ENCODE measurements at places on chromosomes 5 and 9. TPM values are rescaled to one million over a fixed set of nuclear protein-coding genes. Genes with fewer than 3 reads are reported as not detected.
A peak's percentile ranks its signal among the peaks of the same experiment; 100 is the strongest.

- H3K4me3 ChIP-seq: no peak overlapping the region
- H3K36me3 ChIP-seq: peaks cover 26% of the 10 kb centered on the region
- DNase-seq: no peak
- no peaks in the 10 kb centered on the region for H3K27me3 ChIP-seq
- no peak overlapping the region for H3K27ac ChIP-seq
Observed at GRCh38 chr9:114050226-114050568, 27.9 kb downstream of the AMBP start.

DNA sequence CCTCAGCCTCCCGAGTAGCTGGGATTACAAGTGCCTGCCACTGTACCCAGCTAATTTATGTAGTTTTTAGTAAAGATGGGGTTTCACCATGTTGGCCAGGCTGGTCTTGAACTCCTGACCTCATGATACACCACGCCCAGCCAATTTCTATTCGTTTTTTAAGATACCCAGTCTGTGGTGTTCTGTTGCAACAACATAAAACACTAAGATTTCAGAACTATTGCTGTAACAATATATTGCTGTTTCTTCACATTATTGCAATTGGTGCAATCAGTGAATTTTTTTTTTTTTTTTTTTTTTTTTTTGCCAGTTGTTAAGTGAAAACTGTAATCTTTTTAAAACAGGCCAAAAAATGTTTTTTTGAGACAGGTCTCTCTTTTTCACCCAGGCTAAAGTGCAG is 9.9 kb downstream of the SRP19 start:
- no peak overlapping the region for H3K4me3 ChIP-seq
- H3K4me1 ChIP-seq: no peaks in the 10 kb centered on the region
- H3K36me3 ChIP-seq: peaks cover 54% of the 10 kb centered on the region

GRCh38 chr9:108331596-108331995 is 524.2 kb downstream of the ACTL7B start:
- H3K36me3 ChIP-seq: no peaks in the 10 kb centered on the region
- no peaks in the 10 kb centered on the region for H3K4me1 ChIP-seq
- DNase-seq: no peak

- no peaks in the 10 kb centered on the region for H3K27me3 ChIP-seq
- no peak overlapping the region for H3K27ac ChIP-seq
- H3K36me3 ChIP-seq: no peaks in the 10 kb centered on the region
- H3K4me3 ChIP-seq: no peak overlapping the region
- H3K4me1 ChIP-seq: no peaks in the 10 kb centered on the region
Observed at GRCh38 chr5:78992146-78992545, 7.0 kb upstream of the ARSB start.

DNA sequence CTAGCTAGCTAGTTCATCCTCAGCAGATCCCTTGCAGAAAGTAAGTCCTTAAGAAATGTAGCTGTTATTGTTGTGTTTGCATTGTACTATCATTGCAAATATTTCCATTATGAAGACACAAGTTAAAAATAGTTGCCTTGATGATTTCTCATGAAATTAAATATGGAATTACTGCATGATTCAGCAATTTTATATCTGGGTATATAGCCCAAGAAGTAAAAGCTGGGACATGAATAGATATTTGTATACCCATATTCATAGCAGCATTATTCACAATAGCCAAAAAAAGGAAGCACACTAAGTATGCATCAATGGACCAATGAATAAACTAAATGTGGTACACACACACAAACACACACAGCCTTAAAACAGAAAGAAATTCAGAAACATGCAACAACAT is 6.8 kb downstream of the IFNB1 start:
- H3K27me3 ChIP-seq: peaks cover 6% of the 10 kb centered on the region
- peaks cover 8% of the 10 kb centered on the region for H3K4me1 ChIP-seq
- no peak for DNase-seq
- no peaks in the 10 kb centered on the region for H3K36me3 ChIP-seq
- no peak overlapping the region for H3K27ac ChIP-seq
- no peak overlapping the region for H3K4me3 ChIP-seq

DNA sequence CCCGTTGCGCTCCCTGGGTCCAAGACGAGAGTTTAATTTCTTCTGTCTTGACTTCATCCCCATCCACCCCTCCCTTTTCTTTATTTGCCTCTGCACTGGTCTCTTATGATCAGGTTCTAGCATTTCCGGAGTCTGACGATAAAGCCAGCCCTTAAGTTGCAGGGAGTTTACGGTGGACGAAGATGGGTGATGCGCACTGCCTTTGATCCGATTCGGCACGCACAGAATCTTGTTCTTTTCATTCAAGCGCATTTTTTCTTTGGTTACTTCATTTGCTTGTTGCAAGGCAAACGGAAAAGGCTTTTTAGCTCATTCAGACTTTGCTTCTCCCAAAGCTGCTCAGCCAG is 488 bp upstream of the MCTP1 start:
- no peak for DNase-seq
- no peaks in the 10 kb centered on the region for H3K36me3 ChIP-seq
- peak overlapping the region; percentile 67 for H3K4me3 ChIP-seq
- H3K27ac ChIP-seq: no peak overlapping the region

GRCh38 chr5:89930591-89931392 is 478.8 kb downstream of the CETN3 start:
- no peaks in the 10 kb centered on the region for H3K27me3 ChIP-seq
- H3K4me3 ChIP-seq: no peak overlapping the region
- no peaks in the 10 kb centered on the region for H3K36me3 ChIP-seq
- no peak for DNase-seq
- H3K27ac ChIP-seq: no peak overlapping the region

DNA sequence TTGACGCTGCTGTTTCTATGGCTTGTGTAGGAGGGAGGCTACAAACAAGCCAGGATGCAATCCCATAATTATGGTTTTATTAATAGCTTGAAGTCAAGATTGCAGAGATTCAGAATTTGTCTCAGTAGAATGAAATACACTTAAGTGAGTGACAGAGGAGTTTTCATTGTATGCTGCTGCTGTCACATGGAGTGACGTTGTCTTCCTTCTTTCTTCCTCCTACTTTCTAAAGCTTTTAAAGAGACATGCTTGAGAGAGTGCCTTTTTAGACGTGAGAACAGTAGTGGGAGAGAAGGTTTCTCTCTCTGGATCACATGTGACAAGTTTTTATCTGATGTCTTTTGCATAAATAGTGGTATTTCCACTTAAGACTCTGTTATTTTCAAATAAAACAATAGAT is 48.9 kb downstream of the MACIR start:
- no peaks in the 10 kb centered on the region for H3K36me3 ChIP-seq
- H3K4me3 ChIP-seq: no peak overlapping the region
- DNase-seq: no peak

- H3K36me3 ChIP-seq: peaks cover 4% of the 10 kb centered on the region
- no peaks in the 10 kb centered on the region for H3K27me3 ChIP-seq
- H3K4me1 ChIP-seq: no peaks in the 10 kb centered on the region
- no peak overlapping the region for H3K27ac ChIP-seq
- H3K4me3 ChIP-seq: no peak overlapping the region
Observed at GRCh38 chr9:114426046-114426948, 38.5 kb upstream of the AKNA start.

GRCh38 chr5:154238776-154239481 is 48.4 kb downstream of the GALNT10 start:
- no peak overlapping the region for H3K4me3 ChIP-seq

DNA sequence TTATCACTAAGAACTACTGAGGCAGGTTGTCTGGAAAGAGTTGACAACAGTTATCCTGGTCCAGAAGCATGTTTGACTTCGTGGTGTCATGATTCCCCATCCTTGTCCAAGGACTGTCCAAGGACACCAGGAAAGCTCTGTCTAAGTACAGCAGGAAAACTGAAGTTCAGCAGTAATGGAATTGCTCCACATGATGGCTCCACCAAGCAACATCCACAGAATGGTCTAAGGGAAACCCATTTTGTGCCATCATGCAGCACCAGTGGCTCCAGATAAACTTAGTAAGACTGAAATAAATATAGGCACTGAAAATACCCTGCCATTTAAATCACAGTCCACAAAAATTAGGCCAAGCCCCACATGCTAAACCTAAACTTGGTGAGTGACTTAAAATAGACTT is 192.8 kb downstream of the CDH18 start:
- DNase-seq: no peak
- no peaks in the 10 kb centered on the region for H3K27me3 ChIP-seq
- no peaks in the 10 kb centered on the region for H3K4me1 ChIP-seq
- no peak overlapping the region for H3K4me3 ChIP-seq
- no peak overlapping the region for H3K27ac ChIP-seq
- H3K36me3 ChIP-seq: no peaks in the 10 kb centered on the region

DNA sequence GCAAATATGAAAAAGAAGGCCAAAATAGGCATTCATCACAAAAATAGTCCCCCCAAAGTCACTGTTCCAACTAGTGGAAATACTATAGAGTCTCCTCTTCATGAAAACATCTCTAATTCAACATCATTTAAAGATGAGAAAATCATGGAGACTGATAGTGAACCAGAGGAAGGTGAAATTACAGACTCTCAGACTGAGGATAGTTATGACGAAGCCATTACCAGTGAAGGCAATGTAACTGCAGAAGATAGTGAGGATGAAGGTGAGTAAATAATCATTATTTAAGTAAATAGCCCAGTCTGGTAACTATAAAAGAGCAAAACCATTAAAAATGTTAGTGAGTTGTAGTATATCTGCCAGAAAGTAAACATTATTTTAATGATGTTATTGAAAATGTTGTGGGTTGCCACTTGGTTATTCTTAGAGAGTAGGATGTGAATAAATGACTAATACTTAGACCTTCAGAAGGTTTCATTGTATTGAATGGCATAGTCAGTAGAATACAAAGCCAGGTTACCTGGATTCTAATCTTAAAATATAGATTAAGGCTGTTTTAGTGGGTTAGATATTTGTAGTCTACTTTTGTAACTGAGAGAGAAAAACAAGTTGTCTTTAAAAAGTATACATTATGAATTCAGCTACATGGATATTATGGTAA is 16.3 kb downstream of the AGGF1 start:
- no peaks in the 10 kb centered on the region for H3K4me1 ChIP-seq
- H3K27ac ChIP-seq: no peak overlapping the region
- peaks cover 65% of the 10 kb centered on the region for H3K36me3 ChIP-seq
- H3K4me3 ChIP-seq: no peak overlapping the region
- DNase-seq: no peak
- no peaks in the 10 kb centered on the region for H3K27me3 ChIP-seq

DNA sequence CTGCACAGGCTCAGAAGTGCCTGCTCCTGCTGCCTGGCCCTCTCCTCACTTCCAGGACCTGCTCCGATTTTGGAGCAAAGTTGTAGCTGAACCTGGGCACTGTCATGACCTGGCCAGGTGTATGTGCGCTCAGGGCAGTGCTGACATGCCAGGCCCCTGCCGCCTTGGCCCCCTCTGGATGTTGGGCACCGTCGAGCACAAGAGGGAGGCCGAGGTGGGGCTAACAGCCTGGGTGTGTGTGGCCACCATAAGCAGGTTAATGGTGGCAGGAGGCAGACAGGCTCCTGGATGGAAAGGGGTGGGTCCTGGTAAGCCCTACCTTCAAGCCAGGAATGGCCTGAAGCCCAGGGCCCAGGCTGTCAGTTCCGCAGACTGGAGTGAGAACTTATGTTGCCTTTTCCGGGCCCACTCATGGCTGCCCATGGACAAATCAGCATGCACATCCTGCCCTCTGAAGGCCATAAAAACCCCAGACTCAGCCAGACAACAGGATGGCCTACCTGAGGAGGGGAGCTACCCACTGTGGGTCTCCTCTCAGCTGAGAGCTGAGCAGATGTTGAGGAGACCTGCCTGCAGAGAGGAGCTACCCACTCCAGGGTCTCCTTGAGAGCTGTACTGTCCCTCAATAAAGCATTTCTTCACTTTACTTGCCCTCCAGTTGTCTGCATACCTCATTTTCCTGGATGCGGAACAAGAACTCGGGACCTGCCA is 66.2 kb downstream of the NACC2 start:
- H3K36me3 ChIP-seq: peaks cover 8% of the 10 kb centered on the region
- no peak overlapping the region for H3K27ac ChIP-seq
- no peak for DNase-seq
- H3K4me1 ChIP-seq: peaks cover 16% of the 10 kb centered on the region
- no peaks in the 10 kb centered on the region for H3K27me3 ChIP-seq

DNA sequence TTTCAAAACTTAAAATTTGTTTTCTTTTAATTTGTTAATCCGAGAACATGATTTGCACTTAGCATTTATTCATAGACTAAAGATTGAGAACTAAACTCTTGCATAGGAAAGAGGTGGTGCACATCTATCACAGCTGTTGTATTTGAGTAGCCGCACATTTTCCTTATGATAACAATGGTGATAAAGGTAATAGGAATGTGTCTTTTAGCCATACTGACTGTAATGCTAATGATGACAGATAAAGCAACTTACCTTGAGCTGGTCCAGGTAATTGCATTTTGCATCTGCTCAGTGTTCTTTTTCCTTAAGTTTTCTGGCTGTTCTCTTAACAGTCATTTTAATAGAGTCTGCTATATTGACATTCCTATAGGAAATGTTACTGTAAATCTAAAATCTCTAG is 19.0 kb downstream of the PHAX start:
- peaks cover 48% of the 10 kb centered on the region for H3K36me3 ChIP-seq
- DNase-seq: no peak
- H3K4me1 ChIP-seq: peaks cover 5% of the 10 kb centered on the region

DNA sequence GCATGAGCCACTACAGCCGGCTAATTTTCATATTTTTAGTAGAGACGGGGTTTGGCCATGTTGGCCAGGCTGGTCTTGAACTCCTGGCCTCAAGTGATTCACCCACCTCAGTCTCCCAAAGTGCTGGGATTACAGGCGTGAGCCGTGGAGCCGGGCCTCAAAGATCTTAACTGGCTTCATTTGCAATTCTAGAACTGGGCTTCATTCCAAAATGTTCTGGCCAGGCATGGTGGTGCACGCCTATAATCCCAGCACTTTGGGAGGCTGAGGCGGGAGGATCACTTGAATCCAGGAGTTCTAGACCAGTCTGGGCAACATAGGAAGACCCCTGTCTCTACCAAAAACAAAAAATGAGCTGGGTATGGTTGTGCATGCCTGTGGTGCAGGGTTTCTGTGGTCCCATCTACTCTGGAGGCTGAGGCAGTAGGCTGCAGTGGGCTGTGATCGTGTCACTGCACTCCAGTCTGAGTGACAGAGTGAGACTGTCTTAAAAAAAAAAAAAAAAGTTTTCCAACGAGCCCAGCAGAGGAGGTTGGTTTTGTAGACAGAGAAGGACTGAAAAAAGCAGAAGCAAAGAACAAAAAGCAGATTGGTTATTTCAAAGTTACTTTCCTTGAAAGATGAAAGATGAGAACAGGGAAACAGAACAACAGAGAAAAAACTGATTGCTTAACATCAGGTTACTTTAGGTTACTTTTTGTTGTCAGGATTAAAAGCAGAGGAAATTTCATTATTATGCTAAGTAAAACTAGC is 78.2 kb downstream of the ANKRD55 start:
- DNase-seq: no peak
- H3K27ac ChIP-seq: no peak overlapping the region
- no peaks in the 10 kb centered on the region for H3K36me3 ChIP-seq
- peaks cover 10% of the 10 kb centered on the region for H3K4me1 ChIP-seq

PRKAA1 gene
- 37.8 TPM for total RNA-seq

CARD6 gene
- total RNA-seq: 6.5 TPM

RELL2 gene
- total RNA-seq: 7.3 TPM

CDKN2B-AS1 gene
- not detected for total RNA-seq

NOL6 gene
- 43.1 TPM for total RNA-seq

HNRNPA0 gene
- 9.0 TPM for total RNA-seq

ZNF474 gene
- total RNA-seq: 1.4 TPM

DBH gene
- total RNA-seq: not detected

TNFSF15 gene
- total RNA-seq: 0.16 TPM

DMRT2 gene
- total RNA-seq: 1.1 TPM

Data from suprapubic skin (tissue), 4 donors.